ENCODE measurements at places on chromosomes 6 and 20. TPM values are rescaled to one million over a fixed set of nuclear protein-coding genes. Genes with fewer than 3 reads are reported as not detected.

DNA sequence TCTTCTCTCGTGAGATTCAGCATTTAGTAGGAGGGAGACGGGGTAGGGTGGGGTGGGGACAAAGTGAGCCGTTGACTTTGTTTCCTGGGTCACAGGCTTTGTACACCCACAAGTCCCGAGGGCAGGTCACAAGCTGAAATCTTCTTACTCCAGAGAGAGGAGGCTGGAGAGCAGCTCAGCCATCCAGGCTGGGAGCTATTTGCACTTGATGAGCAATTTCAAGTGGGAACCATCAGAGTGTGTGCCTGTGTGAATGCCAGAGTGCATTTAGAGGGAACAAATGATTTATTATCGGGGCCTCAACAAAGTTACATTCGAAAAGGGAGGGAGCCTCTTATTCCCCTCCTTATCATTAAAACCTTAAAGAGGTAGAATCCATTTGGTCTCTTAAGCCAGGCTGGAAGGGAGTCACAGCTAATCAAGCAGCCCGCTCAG is 155.7 kb upstream of the JARID2 start:
- DNase-seq, result no peak

- DNase-seq, result no peak
These were observed 92.8 kb downstream of the ATRN start for GRCh38 chr20:3563548-3564177.

- peak; percentile 82 for DNase-seq
These were observed 896 bp upstream of the RNASET2 start for GRCh38 chr6:166957087-166957804.

DNA sequence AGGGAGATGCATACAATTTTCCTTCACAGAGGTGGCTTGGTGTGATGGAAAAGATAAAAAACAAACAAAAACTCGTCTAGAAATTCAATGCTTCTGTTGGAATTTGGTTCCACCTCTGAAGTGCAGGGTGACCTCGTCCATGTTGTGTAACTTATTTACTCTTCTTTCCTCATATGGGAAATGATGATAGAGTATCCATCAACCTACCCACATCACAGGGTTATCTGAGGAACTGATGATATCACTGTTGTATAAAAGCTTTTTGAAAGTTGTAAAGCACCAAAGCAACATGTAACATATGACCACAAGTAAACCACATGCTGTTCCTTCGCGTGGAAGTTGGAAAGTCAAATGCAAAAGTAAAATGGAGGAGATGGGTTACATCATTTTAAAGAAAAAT is 212.0 kb upstream of the SGK1 start:
- DNase-seq, result no peak

DNA sequence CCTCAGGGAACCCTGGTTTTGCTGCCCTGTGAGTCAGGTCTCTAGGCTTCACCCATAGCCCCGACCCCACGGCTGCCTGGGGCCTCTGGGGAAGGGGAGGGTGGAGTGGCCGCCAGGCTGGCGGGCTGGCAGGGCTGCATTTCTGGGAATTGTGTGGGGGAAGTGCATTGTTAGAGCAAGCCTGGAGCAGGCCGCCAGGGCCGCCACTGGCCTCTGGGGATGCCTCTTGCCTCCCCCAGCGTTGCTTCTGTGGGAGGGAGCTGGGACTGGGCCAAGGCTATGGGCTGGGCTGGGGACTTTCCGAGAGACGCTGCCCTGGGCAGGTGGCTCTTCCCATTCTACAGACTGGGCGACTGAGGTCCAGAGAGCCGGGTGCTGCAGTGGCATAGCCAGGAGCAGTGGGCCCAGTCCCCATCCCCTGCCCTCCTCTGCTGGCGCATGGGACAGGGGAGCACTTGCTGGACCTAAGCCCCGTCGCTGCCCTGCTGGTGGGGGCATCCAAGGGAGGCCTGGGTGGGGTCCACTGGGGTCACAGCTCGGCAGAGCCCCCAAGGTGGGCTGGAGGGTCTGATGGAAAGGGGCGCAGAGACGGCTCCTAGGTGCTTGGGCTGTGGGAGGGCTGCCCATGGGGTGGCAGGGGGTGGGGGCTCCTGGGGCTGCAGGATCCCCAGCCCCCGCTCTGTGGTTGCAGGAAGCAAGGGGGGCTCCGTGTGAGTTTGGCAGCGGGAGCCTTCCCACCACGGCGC is 6.6 kb upstream of the SOX18 start:
- DNase-seq, result peak; percentile 68

DNA sequence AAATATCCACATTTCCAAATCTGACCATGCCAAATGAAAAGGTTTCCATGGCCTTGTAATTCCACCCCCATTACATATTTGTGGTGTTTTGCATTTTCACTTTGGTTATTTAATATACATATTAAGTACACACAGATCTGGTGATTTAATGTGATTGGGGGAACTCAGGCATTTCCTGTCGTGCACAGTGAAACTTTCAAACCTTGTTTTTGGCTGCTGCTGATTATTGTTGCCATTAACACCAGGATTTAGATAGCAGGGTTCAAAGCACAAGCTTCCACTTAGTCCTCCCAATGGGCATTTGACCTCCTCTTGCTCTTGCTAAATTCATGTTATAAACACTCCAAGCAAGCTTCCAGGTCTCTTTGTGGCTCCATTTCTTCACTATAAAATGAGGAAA is 166.5 kb downstream of the SOBP start:
- DNase-seq, result no peak

- DNase-seq, result no peak
These were observed 28.4 kb downstream of the VAPB start for GRCh38 chr20:58417438-58417837.

- DNase-seq, result no peak
These were observed 164.0 kb downstream of the TMEM242 start for GRCh38 chr6:157159348-157159747.

- no peak for DNase-seq
These were observed 497.5 kb upstream of the CITED2 start for GRCh38 chr6:139871803-139872510.

DNA sequence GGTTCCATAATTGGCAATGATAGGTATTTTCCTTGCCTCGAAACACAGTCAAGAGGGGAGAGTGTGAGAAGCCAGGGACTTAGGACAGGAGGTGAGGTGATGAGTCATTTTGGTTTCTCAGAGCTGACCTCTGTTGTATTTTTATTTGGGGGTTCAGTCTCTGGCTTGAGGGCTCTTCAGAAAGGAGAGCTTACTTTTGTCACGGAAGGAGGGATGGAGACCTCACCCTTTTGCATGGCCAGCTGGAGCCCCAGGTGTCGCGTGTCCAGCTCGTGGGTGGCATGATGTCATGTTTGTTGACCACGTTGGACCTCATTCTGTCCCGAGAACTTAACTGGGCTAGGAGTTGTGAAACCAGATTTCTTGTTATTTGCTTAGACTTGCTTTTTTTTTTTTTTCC is 293.9 kb downstream of the QKI start:
- no peak for DNase-seq

DNA sequence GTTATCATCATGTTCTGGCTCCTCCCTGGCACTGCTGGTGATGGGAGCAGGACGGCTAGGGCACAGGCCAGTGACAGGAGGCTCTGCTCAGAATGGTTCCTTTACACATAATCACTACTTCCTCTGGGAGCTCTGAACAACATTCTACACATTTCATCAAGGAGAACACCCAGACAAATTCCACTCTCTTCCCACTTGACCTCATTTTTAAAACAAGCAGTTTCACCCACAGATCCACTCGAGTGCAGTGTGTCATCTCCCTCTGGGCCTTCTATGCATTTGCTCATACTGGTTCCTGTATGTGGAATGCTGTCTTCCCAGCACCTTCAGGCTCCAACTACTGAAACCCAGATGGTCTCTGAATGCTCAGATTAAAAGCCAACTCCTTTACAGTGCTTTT is 84.8 kb downstream of the ELOVL5 start:
- no peak for DNase-seq

DNA sequence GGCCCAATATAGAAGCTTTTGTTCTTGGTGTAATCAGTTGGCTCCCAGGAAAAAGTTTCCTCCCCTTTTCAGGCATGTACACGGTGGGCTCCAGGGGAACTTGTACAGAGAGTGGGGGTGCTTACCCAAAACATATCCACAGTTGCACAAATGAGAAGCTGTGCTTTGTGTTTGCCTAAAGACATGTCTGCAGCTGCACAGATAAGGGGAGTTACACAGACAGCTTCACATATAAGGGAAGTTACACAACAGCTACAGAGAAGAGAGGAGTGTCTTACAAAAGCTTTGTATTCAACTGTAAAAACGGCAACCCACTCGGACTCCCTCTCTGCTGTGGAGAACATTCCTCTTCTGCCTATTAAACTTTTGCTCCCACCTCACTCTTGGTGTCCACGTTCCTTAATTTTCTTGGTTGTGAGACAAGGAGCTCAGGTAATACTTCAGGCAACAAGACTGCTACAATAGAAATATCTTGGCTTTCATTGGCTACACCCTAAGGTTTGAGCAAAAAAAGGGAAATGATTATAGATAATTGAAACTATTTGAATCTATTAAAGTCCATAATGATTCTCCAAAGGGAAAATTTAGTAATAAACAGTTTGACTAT is 7.4 kb upstream of the PNRC1 start:
- no peak for DNase-seq

- DNase-seq, result peak; percentile 50
These were observed at the start of gene PLA2G7 for GRCh38 chr6:46734867-46735719. PLA2G7 (minus strand) TSS chr6:46735375; CDS start chr6:46722891, 12,484 bp downstream.

GRCh38 chr6:169627736-169628607 is 73.9 kb downstream of the WDR27 start:
- DNase-seq, result peak; percentile 24

- peak; percentile 80 for DNase-seq
These were observed 5.4 kb downstream of the TGM3 start for GRCh38 chr20:2301164-2301622.

DNA sequence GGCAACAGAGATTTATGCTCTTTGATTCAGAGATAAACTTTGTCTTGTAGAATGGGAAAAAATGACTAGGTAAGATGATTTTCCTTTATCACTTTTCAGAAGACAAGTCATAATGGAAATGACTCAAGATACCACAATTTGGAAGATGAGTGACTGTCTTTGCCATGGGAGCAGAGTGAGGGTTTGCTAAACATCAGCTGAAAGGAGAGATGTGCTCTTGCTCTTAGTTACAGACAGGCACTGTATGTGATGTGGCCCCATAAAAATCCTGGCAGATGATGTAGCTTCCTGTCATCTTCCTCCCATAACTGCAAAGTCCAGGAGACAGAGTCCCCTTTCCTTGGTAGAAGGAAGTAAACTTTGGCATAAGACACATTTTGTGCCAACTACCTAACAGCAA is 47.6 kb downstream of the BACH2 start:
- DNase-seq, result no peak

Gene PSMB1
- total RNA-seq, result 117 TPM

Gene HDGFL1
- not detected for total RNA-seq

Gene RIPPLY2
- total RNA-seq, result not detected

Gene SLC52A3
- 1.1 TPM for total RNA-seq

Gene PDE7B
- total RNA-seq, result 2.2 TPM

Gene ZNF165
- total RNA-seq, result 2.2 TPM

Gene CRISP3
- 2.5 TPM for total RNA-seq

Data from lower lobe of right lung (tissue), 2 donors.